Esophagus muscularis mucosa (tissue), 4 donors: ENCODE measurements at places on chromosomes 4 and X.

DNA sequence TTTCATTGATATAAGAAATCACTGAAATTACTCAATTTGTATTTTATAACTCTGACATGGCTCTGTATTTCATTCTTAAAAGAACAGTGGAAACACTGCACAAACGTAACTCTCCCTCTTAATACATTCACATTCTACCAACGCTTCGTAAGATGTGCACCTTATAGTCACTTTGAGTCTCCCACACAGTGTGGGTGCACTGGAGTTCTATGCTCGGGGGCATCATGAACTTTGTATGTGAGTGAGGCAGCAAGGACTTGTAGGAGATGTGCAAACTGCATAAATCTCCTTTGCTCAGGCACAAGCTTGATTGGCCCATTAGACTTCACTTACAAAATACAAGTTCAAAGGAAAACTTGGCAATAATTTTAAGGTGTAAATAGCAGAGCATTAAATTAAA lies 2385.0 kb upstream of the TENM3 start:
- DNase-seq, result no peak

DNA sequence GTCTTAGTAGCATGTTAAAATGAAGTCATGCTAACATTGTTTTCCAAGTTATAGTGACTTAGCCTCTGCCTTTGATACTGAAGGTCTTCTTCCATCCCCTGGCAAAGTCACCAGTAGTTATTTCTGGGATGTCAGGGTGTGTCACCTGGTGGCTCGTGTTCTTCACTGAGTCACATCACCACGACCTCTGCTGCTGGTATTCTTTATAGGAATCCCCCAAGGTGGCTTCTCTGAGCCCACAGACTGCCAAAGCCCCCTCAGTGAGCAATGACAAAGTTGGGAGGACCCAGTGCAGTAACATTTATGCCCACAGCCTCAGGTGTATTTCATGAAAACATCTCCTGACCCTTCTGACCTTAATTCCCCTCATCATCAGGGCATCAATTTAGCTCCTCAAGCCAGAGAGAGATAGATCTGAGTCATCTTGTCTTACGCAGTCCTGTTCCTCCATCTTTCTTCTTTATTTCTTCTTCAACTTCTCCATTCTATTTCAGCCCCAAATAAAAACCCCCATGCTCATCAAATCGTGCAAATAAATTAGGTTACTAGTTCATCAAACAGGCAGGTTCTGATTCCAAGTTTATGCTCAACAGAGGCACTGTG lies 29.3 kb upstream of the GPRIN3 start:
- no peak for DNase-seq

DNA sequence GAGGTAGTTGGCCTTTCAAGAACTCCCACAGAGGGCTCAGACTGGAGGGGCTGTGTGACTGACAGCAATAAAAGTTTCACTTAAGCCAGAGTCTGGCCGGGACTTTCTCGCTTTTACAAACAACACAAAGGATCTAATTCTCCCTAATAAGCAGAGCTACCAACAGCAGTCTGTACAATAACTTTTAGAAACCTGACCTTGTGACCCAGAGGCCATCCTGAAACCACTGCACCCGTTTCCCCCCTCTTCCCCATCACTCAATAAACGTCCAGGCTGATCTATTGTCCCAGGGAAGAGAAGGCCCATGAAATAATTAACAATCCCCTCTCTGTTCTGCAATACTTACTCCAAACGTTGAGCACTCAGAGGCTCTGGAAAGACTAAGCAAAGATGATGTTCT lies 442.4 kb downstream of the ZIC3 start:
- no peak for DNase-seq

DNA sequence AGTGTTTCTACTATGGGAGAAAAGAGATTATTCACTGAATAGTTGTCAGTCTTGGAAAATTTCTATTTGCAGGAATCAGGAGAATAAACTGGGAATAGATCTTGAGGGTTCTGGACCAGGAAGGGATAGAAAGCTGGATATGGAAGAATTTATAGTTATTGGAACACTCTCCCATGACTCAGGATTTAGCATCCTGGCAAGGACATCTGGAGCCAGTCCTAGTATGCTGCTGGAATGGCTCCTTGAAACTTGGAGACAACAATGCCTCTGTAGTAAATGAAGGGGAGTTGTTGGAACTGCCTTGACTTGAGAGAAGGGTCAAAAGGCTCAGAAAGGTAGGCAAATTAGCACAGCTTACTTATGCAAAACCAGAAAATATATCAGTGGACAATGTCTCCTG lies 23.5 kb upstream of the THOC2 start:
- DNase-seq, result no peak

GRCh38 chrX:49184294-49185281 lies 1.6 kb downstream of the PRICKLE3 start:
- peak; percentile 97 for DNase-seq

DNA sequence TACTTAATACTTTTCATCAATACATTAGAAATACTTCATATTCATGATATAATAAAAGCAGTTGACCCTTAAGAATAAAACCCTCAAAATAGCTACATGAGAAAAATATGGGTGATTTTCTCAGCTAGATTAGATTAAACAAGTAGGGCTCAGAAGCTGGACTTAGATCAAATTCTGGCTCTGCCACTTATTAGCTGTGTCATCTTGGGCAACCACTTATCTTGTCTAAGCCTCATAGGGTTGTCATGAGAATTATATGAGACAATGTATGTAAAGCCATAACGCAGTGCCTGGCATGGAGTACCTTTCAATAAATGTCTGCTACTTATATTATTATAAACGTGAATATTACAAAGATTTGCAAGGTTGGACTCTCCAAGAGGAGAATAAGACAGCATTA lies 84.3 kb upstream of the PGRMC2 start:
- no peak for DNase-seq

- no peak for DNase-seq
Observed at GRCh38 chr4:68360231-68360968, 10.5 kb upstream of the YTHDC1 start.

GRCh38 chr4:111788099-111788498 lies 357.2 kb upstream of the FAM241A start:
- DNase-seq, result no peak

DNA sequence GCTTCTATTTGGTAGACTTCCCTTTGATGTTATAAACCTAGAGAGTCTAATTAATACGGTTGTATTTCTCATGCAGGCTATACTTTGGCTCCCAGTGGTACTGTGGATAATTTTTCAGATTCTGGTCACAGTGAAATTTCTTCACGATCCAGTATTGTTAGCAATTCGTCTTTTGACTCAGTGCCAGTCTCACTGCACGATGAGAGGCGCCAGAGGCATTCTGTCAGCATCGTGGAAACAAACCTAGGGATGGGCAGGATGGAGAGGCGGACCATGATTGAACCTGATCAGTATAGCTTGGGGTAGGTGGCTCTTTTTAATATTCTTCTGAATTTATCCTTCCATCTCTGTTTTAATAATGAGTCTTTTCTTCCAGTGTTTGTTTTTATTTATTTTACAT lies 249.7 kb downstream of the RAPGEF2 start:
- DNase-seq, result no peak

DNA sequence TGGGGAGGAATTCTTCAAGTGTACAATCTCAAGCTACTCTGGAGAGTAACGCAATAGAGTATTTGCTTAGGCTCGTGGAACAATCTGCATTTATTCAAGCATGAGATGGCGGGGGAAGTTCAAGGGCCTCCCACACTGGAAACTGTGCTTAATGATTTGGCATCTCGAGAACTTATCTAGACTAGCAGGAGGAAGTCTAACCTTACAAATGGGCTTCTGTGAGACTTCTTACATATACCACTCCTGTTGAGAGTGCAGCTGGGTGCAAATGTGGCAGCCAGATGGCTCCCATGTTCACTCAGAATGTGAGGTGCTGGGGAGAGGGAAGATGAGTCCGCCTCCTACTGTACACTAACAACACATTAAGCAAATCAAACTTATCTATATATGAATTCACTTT lies 29.3 kb upstream of the PTPN13 start:
- no peak for DNase-seq

DNA sequence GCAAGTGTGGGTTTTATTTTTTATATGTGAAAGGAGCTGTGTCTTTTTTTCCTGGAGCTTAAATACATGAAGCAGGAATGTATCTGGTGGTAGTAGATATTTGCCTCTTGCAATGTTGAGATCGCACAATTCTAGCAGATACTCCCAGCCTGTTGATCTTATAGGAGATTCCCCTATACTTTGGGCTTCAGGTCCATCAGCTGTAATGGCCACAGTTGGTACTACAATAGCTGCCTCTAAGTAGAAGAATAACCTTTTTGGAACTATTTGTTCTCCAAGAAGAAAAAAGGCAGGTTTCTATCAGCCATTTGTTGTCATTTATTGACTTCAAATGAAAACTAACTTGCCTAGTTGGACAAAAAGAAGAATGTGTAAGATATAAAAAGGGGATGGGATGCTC lies 37.7 kb downstream of the LIMCH1 start:
- peak; percentile 5 for DNase-seq

DNA sequence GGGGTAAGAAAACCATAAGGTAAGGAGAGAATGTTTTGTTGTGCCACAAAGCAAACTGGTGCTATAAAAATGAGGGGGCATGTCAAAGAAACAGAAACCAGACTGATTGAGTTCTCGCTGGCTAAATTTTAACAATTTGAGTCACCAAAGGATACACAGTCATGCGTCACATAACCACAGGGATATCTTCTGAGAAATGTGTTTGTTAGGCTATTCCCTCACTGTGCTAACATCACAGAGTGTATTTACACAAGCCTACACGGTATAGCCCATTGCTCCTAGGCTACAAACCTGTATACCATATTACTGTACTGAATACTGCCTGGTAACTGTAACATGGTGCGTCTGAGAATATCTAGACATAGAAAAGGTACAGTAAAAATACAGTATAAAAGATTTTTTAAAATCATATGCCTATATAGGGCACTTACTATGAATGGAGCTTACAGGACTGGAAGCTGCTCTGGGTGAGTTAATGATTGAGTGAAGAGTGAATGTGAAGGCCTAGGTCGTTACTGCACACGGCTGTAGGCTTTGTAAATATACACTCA lies 50.1 kb downstream of the FBXW7 start:
- DNase-seq, result no peak

- DNase-seq, result no peak
Observed at GRCh38 chr4:64625438-64625837, 216.2 kb upstream of the TECRL start.

GRCh38 chr4:59175617-59176016 lies 2024.5 kb upstream of the ADGRL3 start:
- DNase-seq, result no peak

DNA sequence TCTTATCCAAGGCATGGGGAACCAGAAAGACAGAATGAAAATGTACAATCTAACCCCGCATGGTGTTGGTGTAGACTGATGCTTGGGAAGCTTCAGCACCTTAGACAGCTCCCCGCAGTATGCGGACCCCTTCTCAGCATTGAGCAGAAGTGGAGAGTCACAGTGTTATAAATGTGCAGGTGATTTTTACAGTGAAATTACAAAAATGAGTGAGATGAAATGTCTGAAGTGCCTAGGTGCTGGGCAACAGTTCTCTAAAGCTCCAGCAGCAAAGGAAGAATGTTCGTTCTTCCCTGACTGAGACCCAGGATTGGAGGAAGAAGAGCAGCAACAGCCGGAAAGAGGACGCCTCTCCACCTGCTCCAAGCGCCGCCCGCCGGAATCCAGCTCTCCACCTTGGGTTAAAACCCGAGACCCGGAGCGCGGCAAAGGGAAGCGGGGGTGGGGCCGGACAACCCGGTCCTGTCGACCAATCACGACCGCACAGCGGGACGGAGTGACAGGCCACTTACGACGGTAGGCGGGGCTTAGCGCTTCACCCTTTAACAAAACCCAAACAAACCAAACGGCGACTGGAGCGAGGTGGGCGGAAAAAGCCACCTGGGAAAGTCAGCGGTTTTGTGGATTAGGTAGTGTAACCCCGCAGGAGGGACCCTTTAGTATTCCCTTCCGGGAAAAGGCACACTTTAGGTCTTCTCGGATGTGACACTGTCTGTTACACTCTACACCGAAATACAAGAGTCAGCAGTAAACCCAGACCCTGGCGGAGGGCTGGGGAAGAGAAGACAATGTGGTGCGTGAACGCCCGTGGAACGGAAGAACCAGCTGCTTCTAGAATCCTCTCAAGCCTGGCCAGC lies at the start of gene GLRA3:
GLRA3 (minus strand) TSS at position 403 of the 857 bp plus-strand sequence. CDS start 436 bp downstream, outside the sequence.
- DNase-seq, result no peak

DNA sequence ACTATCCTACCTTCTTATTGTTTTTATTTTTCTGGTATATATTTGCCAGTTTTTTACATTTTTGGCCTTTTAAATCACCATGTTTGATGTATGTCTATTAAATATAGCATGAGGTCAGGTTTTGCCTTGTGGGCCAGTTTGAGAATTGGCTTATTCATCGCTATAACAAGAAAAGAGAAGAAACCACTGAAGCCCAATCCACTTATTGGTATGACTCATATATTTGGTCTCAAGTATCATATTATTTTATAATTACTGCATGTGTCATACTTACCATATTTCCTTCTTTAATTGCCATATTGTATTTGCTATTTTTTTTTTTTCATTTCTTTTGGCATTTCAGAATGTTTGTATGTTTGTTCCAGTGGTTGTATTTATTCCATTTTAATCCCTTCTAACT lies 99.3 kb downstream of the IRF2 start:
- DNase-seq, result no peak

GRCh38 chrX:38473701-38474100 lies 87.6 kb upstream of the TSPAN7 start:
- DNase-seq, result no peak

- DNase-seq, result no peak
Observed at GRCh38 chr4:26104056-26104685, 190.2 kb downstream of the SMIM20 start.

DNA sequence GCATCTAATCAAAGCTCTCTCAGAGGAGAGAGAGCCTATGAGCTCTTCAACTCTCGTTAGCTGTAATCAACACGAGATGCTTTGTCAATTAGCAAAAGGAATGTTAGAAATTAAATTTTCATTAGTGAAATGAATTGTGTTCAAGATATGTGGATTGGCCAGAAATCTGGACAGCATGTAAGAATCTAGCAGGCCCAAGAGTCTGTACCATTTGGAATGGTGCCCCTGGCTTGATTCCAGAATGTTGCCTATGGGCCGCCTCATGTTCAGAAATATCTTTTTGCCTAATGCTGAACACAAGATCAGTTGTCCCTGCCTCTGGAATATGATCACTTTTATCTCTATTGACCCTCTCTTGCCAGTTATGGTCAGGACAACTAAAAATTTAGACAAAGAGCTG lies 88.2 kb downstream of the RBM46 start:
- DNase-seq, result no peak

GRCh38 chrX:11629593-11630211 lies 36.0 kb downstream of the ARHGAP6 start:
- no peak for DNase-seq

GRCh38 chr4:181897935-181898334 lies 345.3 kb upstream of the TENM3 start:
- no peak for DNase-seq

- DNase-seq, result no peak
Observed at GRCh38 chr4:81516241-81516640, 44.5 kb upstream of the RASGEF1B start.

DNA sequence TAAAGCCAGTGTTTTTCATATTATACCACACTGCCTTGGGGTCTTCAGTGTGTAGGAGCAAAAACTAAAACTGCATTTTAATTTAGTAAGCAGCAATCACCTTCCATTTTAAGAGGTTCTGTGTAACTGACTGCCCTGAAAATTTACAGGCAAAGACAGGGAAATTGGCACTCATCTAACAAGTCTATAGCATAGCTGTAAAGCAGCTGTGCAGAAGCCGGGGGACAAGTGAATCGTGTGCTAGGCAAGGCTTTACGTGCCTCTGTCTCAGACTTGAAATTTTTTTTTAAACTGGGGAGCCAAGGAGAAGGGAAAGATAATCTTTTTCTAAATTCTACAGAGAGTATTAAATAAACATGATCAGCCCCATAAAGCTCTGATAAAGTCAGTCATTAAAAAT lies 39.7 kb downstream of the TSPAN5 start:
- peak; percentile 7 for DNase-seq

- no peak for DNase-seq
Observed at GRCh38 chr4:155809835-155810234, 51.0 kb downstream of the GUCY1B1 start.
